ENCODE measurements at places on chromosomes 6 and 20.

- DNase-seq, result no peak
Measured at GRCh38 chr6:85569323-85569722, 24.3 kb downstream of the SNX14 start.

GRCh38 chr6:108671175-108671574, 110.5 kb downstream of the FOXO3 start:
- DNase-seq, result no peak

- DNase-seq, result no peak
Measured at GRCh38 chr6:41557335-41557734, 11.2 kb downstream of the FOXP4 start.

DNA sequence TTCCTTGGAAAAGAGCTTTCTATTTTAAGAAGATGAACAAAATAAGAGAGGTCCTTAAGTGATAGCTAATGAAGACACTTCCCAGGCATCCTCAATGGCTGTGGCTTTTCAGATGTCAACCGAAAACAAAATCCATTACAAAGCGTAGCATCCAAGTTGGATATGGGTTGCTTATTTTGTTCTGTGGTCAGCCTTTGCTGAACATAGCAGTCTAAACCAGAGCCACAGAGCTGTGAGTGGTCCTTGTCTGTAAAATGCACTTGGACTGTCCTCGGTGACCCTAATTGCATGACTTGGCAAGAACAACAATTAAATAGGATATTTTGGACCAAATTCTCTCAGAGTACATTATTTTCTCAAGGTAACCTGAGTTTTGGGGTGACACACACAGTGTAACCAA, 10.4 kb upstream of the BFSP1 start:
- DNase-seq, result no peak

DNA sequence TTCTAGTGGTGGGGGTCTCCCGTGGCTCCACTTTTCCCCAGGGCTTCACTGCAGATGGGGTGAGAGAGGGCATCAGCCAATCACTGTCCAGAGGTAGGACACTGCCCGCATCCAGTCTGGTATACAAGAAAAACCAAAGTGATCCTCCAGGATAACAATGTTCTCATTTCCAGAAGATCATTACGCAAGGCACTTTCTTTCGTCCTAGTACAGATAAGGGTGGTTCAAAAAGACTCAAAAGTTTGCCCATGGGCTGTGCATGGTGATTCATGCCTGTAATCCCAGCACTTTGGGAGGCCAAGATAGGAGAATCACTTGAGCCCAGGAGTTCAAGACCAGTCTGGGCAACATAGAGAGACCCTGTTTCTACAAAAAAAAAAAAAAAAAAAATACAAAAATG, 16.4 kb downstream of the GMDS start:
- DNase-seq, result no peak

- no peak for DNase-seq
Measured at GRCh38 chr6:52087498-52087999, at the start of gene PKHD1. Gene PKHD1, minus strand, starts transcription at chr6:52087613. Its CDS starts 2,680 bp downstream, at chr6:52084933.

- DNase-seq, result no peak
Measured at GRCh38 chr6:81985191-81985590, 232.7 kb upstream of the TENT5A start.

DNA sequence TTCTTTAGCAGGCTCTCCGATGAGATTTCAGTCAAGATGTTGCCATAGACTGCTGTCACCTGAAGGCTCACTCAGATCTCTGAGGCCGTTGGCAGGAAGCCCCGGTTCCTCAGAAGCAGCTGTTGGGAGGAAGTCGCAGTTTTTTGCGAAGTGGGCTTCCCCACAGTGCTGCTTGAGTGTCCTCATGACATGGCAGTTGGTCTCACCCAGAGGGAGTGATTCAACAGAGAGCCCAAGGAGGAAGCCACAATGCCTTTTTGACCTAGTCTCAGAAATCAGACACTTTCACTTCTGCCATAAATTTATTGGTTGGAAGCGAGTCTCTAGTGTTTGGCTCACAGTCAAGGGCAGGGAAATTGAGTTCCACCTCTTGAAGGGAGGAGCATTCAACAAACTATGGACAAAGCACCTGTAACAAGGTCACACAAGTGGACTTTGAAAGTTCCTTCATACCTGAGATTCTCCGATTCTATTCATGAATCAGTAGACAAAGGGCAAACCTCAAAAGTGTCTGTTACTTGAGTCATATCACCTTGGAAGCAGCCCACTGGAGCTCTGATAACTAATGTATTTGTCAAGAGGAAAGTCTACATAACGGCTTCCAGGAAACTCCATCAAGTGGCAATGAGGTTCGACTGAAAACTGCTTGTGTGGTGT, 208.3 kb downstream of the TASP1 start:
- no peak for DNase-seq

GRCh38 chr6:90885611-90886056, 298.8 kb upstream of the MAP3K7 start:
- no peak for DNase-seq

- DNase-seq, result no peak
Measured at GRCh38 chr20:43870484-43870883, 44.2 kb upstream of the TOX2 start.

DNA sequence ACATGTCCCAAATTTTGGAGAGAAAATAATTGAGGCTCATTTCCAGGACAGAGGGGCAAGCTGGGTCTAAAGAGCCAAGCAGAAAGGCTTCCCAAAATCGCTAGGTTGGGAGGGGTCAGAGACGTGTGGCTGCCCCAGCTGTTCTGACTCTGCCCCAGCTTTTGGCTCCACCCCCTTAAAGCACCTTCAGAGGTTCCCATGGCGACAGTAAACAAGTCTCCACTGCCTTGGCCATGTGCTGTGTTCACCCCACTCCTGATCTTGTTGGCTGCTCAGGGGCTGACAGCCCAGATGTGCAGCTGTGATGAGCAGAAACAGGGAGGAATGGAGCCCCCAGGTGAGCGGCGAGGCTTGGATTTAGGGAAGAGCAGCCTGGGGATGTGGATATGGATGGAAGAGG, 72.8 kb upstream of the SPTLC3 start:
- DNase-seq, result no peak

DNA sequence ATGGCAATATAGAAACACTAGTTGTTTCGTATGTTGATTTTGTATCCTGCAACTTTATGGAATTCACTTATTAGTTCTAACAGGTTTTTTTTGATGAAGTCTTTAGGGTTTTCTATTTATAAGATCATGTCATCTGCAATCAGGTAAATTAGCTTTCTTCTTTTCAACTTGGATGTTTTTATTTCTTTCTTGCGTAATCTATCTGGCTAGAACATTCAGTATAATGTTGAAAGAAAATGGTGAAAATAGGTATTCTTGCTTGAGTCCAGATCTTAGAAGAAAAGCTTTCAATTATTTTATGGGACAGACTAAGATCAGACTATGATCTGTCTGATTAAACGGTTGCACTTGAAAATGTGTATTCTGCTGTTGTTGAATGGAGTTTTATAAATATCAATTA, 820.8 kb upstream of the ADGRB3 start:
- DNase-seq, result no peak

DNA sequence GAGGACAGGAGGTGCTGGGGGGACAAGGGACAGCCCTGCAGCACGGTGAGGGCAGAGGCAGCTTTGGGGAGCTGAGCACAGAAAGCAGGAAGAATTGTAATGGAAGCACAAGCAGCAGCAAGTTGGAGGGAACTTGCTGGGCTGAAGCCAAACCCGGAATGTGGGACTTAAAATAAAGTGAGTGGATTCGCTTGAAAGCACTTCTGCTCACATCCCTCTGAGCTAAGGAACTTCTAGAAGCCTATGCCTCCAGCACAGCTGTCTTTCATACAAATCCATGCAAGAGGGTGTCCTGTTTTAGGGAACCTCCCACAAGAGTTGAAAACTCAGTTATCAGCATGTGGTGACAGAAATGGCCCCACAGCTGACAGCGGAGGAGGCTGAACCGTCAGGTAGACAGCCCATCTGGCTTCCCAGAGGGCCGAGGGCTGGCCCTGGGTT, 71.4 kb upstream of the MLN start:
- no peak for DNase-seq

DNA sequence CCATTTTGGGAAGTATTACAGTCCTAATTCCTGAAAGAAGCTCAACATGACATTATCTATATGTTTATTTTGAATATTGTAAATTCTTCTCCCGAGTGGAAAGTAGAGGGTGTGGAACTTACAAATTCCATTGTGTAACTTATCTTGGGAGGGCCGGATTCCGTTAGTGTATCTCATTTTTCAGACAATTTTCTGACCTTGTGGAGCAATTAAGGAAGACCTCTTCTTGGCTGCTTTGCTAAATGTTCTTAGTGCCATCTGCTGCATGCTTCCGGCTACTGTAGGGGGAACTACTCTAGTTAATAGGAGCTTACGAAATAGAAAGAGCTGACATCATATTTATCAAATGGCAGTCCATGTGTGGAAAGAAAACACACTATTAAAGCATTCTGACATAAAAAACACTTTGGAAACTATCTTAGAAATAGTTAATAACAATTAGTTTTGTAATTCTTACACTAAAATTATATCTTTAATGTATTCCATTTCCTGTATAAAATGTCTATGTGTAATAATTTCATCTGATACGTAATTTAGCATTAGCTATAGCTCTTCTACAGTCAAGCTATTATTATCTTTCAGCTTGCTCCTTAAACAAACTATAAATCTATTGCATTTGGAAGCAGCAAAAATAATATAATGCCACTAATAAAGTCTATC, 41.5 kb upstream of the KCNQ5 start:
- DNase-seq, result no peak

DNA sequence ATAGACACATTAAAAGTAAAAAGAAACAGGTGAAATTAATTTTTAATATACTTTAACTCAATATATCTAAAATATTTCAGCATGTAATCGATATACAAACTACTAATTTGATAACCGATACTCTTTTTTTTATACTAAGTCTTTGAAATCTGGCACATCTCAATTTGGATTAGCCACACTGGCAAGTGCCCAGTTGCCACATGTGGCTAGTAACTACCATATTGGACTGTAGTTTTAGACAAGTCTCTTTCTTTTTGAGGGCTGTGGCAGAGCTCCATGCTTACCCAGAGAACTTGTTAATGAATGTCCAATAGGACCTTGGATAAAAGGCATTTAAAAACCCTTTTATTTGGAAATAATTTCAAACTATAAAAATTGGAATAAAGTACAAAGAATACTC, 17.8 kb downstream of the TULP4 start:
- no peak for DNase-seq

DNA sequence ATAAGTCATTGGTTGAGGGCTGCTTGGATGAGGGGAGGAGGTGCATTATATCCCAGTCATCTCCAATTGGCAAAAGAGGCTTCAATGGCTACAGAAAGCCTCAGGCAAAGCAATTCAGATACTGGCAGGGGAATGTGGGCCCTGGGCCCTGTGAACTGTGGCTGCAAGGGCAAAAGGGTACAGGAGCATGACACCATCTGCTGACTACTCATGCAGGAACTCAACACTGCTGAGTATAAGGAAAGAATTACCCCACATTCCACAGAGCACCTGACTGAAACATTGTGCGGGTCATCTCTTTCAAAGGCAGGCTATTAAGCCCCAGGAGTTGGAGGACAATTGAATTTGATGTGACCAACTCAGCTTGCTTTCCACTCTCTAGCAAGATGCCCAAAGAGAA, 92.1 kb upstream of the SPTLC3 start:
- DNase-seq, result no peak

DNA sequence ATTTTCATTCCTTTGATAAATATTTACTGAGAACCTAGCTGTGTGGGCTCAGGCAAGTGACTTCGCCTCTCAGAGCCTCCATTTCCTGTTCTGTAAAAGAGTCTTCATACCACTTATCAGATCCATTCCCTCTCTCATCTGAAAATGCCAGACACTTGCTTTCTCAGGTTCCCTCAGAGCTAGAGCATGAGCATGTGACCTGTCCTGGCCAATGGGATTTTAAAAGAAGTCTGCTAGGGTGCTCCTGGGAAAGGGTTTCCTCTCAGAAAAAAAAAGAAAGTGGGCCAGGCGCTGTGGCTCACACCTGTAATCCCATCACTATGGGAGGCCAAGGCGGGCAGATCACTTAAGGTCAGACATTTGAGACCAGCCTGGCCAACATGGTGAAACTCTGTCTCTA, 5.3 kb downstream of the KCNB1 start:
- DNase-seq, result no peak

DNA sequence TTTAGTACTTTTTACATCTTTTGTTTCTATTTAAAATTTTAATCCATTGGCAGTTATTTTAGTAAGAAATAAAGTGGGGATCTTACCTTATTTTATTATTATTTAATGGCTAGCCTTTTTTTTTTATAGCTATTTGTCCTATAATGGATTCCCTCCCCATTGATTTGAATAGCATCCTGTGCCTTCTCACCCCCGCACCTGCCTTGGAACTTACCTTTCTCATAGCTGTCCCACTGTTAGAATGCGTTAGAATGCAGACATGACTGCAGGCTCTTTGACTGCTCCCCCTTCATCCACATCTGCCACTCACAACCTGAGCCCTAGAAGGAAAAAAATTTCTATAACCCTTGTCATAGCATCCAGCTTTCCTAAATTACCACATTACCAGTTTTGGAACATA, 9.1 kb downstream of the PKIB start:
- DNase-seq, result no peak

- no peak for DNase-seq
Measured at GRCh38 chr6:163960128-163960527, 545.6 kb downstream of the QKI start.

- DNase-seq, result no peak
Measured at GRCh38 chr20:63017076-63017825, 10.5 kb upstream of the BHLHE23 start.

DNA sequence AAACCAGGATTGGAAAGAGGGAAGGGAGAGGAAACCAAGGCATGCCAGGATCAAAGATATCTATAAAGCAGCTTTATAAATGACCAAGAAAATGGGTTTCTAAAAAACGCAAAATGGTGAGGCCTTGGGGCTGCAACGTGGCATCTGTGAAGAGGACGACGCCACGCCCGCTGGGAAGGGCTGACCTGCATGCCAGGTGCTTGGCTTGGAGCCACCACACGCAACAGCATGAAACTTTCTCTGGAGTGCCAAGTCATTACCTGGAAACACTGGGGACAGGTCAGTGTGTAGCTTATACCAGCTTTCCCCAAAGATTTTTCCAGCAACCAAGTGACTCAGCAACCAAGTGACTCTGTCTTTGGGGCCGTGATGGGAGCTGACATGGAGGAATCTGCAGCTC, 82.5 kb downstream of the POPDC3 start:
- no peak for DNase-seq

GRCh38 chr6:40378071-40378724, 209.0 kb downstream of the LRFN2 start:
- no peak for DNase-seq

- DNase-seq, result no peak
Measured at GRCh38 chr6:16510245-16510644, 251.0 kb downstream of the ATXN1 start.

DNA sequence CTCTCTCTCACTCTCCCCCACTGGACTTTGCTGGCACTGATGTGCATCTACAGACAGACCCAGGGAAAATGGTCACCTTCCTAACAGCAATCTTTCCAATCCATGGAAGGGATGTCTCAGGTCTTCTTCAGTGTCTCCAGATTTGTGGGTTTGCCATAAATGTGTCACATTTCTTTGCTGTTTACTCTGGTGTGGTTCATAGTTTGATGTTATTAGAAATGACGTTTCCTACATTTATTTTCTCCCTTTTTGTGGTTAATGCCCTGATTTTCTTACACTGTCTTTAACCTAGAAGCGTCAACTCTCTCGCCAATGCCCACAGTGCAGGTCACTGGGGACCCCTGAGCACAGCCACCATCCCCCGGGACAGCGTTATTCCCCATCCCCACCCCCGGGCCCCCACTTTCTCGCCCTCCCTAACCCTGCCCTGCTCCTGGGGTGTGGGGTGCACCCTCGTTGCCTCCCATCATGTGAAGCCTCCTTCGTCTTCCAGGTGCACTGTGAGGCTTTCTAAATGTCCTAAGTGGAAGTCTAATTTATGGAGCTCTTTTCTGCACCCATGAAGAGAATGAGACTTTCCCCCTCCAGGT, 86.5 kb downstream of the YTHDF1 start:
- no peak for DNase-seq

Data from stimulated activated CD4-positive, alpha-beta T cell treated with anti-CD3 and anti-CD28 coated beads, Interleukin-4, amount 100 ng/mL, for 24 hours (primary cell).